ENCODE measurements at places on chromosomes 5 and 9.

DNA sequence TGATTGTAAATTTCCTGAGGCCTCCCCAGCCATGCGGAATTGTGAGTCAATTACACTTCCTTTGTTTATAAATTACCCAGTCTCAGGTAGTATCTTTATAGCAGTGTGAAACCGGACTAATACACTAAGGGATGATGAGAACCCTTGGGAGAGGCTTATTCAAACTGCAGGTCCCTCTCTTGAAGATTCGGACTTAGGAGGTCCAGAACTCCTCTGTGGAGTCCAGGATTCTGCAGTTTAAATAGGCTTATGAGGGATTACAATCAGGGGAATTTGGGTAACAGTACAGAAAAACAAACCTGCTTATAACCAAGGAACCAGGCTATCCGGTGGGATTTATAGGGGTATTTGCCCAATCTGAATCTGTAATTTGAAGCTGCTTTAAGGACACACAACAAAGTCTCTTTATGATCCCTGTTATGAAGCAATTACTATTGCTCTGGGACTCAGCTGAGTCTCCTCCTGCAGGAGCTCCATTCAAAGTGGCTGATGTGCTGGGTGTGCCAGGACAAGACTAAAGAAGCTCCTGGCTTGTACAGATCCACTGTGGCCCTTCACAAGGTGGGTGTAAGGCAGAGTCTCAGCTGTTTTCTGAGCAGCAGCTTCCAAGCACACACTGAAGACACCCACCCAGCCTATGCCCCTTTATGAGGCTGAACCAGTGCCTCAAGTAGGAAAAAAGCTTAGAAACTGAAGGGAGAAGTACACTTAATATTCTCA lies 41.8 kb upstream of the LHFPL2 start:
- no peak for DNase-seq

DNA sequence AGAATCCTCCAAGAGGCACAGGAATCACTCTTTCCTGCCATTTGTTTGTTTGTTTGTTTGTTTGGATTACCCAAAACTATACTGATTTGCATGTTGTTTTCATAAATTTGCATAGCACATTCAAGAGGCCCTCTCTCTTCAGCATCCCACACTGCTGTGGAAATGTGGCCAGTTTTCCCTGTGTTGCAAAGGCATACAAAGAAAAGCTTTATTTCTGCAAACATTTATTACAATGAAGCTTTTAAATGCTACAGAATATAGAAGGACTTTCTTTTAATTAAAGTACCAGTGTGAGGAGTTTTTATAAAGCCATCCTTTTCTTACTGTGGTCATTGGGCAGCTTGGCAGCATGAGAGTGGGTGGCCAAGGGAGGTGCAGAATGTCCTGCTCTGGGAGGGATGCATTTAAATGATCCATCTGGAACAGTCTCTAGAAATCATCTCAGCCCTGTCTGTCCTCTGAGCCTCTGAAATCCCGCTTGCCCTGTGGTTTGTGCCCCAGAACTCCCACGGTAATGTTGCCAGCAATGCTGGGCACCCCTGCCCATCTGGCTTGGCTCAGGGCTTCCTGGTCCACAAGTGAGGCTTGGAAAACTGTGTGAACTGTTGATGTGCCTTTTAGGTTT lies 356.8 kb upstream of the KIF2A start:
- DNase-seq, result no peak

DNA sequence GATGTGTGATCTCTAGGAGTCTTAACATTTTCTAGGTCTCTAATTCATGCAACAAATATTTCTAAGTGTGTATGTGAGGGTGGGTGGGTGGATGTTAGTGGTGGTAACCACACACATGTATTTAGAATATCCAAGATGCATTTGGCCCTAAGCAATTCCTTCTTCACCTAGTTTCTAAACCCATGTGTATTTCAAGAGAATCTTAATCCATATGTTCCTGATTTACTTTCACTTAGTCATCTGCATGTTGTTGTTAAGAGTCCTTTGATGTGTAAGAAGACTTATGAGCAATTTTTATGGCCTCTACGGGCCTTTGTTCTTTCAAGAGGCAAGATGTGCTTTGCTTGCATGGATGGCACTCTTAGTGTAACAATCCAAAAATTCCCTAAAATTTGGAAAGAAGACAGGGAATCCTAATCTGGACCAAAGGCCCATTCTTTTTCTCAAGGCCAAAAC lies 282.6 kb downstream of the SPATA31D1 start:
- no peak for DNase-seq

- no peak for DNase-seq
Measured at GRCh38 chr5:141618030-141618803, 583 bp downstream of the DIAPH1 start.

DNA sequence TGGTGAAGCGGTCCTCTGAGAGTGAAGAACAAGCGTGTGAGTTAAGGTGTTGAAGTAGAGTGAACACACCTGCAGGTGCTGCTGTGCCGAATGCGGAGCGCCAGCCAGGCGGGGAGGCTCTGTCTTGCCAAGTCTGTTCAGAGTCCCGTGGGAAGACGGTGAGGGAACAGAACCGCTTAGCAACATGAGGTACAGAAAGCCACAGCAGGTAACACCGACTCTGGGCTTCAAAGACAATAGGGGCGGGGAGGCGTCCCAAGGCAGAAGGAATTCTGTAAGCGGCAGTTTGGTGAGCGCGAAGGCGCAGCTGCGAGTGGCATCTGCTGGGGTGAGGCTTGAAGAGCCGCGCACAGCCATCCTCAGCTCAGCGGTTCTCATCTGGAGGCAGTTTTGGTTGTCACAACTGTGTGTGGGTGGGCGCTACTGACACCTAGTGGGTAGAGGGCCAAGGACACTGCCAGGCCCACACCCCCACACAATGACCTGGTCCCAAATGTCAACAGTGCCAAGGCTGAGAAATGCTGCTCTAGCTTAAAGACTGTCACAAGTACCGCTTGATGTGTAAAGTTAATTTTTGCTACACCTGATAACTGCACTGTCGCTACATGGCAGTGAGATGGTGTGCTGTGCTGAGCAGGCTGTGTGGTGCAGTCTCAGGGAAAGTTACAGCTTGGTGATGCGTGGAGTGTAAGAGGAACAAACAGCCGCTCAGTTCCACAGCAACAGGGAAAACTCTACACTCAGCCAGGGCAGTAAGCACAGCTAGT lies 67.4 kb upstream of the TBC1D9B start:
- DNase-seq, result no peak
